ENCODE measurements at places on chromosomes 3 and 15. TPM values are rescaled to one million over a fixed set of nuclear protein-coding genes. Genes with fewer than 3 reads are reported as not detected.
A peak's percentile ranks its signal among the peaks of the same experiment; 100 is the strongest.

GRCh38 chr15:73826711-73827251 lies 46.6 kb upstream of the TBC1D21 start:
- DNase-seq, result no peak

DNA sequence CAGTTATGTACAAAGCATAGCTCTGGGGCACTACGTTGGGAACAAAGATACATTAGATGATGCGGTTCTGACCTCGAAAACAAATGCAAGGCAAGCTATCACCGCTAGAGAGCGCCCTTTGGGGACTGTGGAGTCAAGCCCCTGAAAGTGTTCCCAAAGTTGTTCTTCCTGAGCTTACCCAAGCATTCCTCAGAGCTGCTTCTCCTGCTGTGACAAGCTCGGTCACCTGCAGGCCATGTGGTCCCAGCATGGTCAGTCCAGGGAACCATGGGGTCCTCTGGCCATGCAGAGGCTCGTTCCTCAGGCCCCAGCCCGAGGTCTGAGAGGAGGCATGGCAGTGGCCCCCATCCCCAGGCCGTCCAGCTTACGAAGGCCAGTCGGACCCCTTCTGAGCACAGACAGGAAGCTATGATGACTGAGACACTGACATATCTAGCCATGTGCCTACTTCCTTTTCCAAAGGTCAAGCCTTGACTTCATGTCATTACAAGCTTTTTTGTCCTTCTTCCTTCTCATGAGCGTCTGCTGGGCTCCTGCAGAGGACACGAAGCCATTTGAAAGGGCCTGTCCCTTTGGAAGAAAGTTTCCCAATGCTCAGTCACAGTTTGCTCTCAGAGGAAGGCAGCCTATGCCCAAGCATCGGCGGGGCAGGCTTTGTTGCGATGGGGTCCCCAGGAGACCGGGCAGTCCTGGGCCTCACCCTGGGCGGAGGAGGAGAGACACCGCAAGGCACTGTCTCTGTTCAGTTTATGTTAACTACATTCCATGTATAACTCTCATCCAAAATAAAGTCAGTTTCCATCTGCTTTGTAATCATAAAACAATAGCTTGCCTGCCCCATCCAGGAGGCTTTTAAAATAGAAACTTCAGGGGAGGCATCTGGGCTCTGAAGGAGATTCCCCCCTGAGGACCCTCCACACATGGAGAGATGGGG lies 79.3 kb downstream of the ATP10A start:
- peak; percentile 95 for DNase-seq

- no peak for DNase-seq
Measured at GRCh38 chr15:23424111-23424904, 22.7 kb downstream of the GOLGA6L2 start.

COL6A5 gene
- 0.05 TPM for polyA plus RNA-seq

All from H1 (cell line).